ENCODE measurements at places on chromosomes 2 and 18. TPM values are rescaled to one million over a fixed set of nuclear protein-coding genes. Genes with fewer than 3 reads are reported as not detected.

CSRNP3 gene
- total RNA-seq: not detected

STK17B gene
- total RNA-seq: 143 TPM

NRP2 gene
- 2.8 TPM for total RNA-seq

POTEJ gene
- not detected for total RNA-seq

TOGARAM2 gene
- total RNA-seq: 1.2 TPM

STARD6 gene
- not detected for total RNA-seq

HOXD12 gene
- not detected for total RNA-seq

PIEZO2 gene
- not detected for total RNA-seq

CLHC1 gene
- 2.4 TPM for total RNA-seq

COLEC12 gene
- total RNA-seq: not detected

ZSWIM2 gene
- total RNA-seq: not detected

NXPH2 gene
- not detected for total RNA-seq

SAG gene
- 0.19 TPM for total RNA-seq

GRHL1 gene
- 0.69 TPM for total RNA-seq

ASXL3 gene
- total RNA-seq: not detected

RAD51AP2 gene
- not detected for total RNA-seq

Data from activated naive CD4-positive, alpha-beta T cell treated with anti-CD3 and anti-CD28 coated beads for 36 hours (primary cell).